ENCODE measurements at places on chromosomes 7 and 10. TPM values are rescaled to one million over a fixed set of nuclear protein-coding genes. Genes with fewer than 3 reads are reported as not detected.

Gene HOXA1
- 2.8 TPM for total RNA-seq

DNA sequence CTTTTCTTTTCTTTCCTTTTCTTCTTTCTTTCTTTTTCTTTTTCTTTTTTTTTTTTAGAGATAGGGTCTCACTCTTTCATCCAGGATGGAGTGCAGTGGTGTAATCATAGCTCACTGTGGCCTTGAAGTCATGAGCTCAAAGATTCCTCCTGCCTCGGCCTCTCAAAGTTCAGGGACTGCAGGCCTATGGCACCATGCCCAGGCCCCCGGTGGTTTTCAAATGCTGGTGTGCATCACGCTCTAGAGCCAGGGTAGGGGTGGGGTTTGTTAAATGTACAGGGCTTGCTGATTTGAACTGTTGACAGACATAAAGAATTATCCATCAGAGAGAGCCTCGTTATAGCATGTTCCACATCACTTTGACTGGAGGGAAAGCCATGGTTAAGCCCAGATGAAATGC is 5.8 kb downstream of the MINDY4 start:
- DNase-seq = no peak

DNA sequence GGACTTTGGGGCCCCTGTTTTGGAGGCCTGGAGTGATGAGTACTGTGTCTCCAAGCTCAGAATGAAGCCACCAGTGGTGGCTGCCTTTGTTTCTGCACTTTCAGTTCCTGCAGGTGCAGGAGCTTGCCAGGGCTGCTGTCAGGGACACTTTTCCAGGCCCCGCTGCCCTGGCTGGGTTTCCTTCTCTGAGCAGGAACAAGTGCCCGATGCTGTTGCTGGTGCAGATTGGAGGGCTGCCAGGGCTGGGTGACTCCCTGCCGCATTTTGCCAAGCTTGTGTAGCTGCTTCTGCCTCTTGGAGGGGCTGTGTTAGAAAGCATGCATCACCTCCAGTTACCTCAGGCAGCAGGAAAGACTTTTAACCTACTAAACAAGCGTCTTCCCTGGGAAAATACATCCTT is 211.1 kb downstream of the MGMT start:
- no peak for DNase-seq

DNA sequence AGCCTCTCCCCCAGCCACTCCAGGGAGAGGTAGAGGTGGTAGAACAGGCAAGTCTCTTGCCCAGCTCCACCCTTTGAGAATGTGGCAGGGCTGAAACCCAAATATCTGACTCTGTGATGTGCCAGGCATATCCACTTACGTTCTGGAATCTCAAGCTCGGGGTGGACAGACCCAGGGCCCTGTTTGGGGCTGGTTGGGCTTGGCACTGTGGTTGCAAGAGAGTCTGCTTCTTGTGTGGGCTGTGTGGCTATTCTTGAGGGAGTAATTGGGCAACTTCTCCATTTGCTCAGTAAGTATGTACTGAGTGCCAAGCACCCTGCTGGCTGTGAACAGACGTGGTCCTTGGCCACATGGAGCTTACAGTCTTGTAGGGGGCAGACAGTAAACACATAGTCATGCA is 4.7 kb downstream of the UBTD1 start:
- no peak for DNase-seq

- DNase-seq = no peak
Measured at GRCh38 chr10:20956843-20957242, 59.7 kb upstream of the NEBL start.

Gene SEM1
- 41.9 TPM for total RNA-seq

Gene ERCC6
- total RNA-seq = 7.3 TPM

DNA sequence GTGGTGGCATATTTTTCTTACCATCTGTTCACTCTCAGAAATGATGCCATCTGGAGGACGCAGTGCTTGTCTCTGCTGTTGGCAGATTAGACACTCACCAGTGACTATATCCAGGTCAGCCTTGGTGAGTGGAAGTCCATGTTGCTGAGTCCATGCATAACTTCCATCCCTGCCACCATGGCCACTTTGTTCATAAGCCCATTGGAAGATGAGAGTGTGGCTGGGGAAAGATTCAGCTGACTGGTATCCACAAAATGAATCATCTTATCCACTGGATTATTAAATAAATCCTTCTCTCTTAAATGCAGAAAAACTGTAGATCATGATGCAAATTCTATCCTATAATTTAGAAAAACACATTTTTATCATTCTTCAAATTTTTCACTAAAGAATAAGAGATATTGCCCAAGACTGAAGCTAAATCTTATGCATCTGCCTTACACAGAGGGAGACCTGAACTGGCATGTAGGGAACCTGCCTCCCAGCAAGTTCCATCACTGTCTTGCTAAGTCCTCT is 726.9 kb downstream of the TNS3 start:
- no peak for DNase-seq

GRCh38 chr7:117251687-117252086 is 71.2 kb downstream of the WNT2 start:
- DNase-seq = peak; percentile 25

- no peak for DNase-seq
Measured at GRCh38 chr7:151376218-151376902, 33.5 kb downstream of the WDR86 start.

DNA sequence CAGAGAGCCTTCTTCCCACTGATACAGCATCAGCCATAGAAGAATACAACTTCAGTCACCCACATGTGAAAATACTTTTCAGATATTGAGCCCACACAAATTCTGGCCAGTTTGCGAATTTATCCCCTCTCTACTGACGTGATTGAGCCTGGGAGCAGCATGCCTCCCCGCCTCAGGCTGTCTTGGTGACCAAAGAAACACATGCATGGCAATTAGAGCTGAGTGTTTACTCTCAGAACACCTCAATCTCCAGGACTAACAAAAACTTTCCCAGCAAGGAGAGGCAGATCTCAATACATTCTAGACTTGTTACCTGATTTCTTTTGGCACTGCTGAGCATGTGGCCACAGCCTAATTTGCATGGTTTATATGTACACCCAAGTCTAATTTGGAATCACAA is 122.5 kb downstream of the TMEM26 start:
- no peak for DNase-seq

Gene CDC123
- total RNA-seq = 89.2 TPM

DNA sequence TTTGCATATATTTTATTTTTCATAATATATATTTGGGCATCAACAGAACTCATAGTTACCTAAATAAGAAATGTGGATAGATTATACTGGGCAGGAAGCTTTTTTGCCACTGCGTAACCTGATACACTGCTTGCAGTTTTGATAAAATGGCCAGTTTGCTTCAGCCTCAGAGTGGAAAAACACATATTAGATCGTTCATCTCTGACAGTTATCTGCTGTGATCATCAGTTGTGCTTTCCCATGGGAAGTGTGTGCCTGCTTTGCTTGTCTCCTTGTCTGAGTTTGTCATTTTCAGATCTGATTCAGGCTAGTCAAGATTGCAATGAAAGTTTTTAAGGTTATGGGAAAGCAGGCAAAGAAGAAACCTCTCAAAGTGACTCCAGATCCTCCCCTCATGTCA is 54.0 kb downstream of the ADAM12 start:
- no peak for DNase-seq

DNA sequence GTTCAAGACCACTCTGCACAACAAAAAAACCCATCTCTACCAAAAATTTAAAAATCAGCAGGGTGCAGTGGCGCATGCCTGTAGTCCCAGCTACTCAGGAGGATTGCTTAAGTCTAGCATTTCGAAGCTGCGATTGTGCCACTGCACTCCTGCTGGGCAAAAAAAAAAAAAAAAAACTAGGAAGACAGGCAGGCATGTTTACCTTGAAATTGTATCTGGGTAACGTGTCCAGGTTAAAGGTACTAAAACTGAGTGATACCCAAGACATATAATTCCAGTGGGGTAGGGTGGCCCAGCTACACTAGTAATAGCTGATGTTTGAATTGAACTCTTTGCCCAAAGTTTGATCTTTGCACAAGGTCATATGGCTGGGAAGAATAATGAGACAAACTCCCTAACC is 16.2 kb downstream of the GHITM start:
- DNase-seq = no peak

Gene GARIN1A
- total RNA-seq = 0.17 TPM

DNA sequence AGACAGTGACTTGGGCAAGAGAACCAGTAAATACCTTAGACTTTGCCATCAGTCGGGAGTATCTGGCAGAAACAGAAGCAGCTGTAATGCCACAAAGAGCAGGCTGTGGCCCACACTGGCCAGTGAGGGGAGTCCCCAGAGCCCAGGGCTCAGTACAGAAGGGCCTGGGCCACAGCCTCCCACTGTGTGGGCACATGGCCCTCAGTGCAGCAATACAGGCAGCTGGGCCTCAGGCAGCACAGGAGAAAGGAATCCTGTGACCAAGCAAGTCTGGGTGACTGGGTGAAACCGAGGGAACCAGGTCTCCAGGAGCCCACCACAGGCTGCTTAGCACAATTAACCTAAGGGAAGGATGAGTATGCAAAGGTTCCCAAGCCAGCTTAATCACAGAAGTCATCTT is 14.0 kb downstream of the WDR91 start:
- no peak for DNase-seq

Gene BTBD16
- 2.0 TPM for total RNA-seq

DNA sequence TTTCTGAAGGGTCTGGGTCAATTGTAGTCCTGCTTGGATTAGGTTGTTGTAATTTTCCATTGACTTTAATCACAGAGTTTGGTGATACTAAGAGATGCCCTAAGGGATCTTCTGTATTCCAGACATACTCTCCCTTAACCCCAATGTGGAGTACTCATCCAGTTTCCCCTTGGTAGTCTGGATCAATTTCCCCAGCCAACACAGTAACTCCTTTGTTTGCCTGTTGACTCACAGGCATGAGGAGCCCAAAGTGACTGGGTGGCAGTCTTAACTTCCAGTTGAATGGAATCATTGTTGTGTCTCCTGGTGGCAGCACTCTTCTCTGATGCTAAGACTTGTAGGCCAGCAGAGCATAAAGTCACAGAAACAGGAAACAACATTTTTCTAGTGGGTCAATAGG is 41.5 kb upstream of the PIK3CG start:
- no peak for DNase-seq

Gene UCMA
- total RNA-seq = not detected

DNA sequence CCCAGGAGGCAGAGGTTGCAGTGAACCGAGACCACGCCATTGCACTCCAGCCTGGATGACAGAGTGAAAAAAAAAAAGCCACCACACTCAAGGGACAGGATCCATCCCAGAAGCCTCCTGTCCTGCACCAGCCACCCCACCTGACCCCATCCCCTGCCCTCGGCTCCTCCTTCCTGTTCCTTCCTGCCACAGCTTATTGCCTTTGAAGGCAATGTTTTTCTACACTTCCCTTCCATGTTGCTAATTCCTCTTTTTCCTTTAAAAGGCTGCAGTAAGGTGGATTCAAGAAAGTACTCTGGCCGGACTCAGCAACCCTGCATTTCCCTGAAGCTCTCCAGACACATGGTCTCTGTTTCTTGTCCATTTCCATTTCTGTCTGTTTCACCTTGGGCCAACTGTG is 80.9 kb downstream of the FAM171A1 start:
- no peak for DNase-seq

Gene GPR146
- total RNA-seq = 0.21 TPM

DNA sequence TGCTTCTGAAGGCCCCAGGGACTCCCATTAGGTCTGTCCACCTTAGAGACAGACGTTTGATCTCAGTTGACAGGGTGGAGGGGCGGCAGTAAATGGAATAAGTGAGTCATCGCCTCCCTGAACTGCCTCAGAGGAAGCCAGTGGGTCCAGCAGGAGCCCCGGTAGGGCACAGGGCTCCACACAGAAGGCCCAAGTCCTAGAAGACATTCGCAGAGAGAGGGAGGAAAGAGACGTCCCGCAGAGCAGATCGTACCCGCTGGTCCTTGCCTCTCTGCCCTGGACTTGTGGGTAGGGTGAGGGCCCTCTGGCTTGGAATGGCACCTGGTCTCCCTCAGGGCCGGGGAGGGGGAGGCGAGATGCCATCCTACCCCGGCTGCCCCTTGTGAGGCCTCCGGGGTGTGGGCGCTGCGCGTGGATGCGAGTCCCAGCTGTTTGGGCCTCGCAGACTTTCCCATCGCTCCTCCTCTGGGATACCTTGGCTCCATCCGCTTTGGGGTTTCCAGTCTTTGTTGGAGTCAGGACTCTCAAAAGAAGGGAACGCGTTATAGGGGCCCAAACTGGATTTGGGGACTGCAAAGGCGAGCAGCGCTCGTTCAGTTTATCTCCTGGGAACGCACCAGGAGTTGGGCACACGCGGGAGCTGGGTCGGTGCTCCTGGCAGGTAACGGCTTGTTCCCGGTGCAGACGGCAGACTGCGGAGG is 5.1 kb downstream of the TLX1 start:
- no peak for DNase-seq

Gene NKX1-2
- total RNA-seq = not detected

DNA sequence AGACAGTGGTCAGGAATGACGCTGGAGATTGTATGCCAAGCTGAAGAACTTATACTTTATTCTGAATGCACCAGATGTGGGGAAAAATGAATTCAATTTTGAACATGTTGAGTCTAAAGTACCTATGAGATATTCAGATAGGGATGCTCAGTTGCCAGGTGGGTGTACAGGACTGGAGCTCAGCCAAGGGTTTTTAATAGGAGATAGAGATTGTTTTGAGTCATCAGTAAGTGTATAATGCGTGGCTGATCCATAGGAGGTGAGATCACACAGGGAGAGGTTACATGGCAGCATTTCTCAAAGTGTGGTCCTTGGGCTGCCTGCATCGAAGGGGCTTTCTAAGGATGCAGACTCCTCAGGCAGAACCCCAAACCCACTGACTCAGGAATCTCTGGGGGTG is 6.8 kb upstream of the HIPK2 start:
- DNase-seq = no peak

DNA sequence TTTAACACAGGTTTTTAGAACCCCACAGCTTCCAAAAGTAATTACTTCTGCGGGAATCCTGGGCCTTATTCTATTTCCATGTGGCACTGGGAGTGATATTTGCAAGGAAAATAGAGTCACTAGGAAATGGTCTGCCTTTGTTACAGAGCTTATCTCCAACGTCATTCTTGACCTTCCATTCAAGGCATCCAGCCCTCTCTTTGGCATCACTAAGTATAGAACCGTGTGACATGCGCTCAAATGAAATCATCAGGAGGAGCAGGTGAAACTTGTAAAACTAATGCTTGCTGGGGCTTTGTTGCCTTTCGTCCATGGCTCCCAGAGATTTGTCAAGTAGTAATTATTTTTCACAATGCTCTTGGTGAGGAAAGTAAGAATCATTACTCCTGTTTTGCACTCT is 73.4 kb downstream of the PAPSS2 start:
- no peak for DNase-seq

GRCh38 chr7:148815612-148816011 is 68.5 kb downstream of the EZH2 start:
- DNase-seq = no peak

Gene AQP1
- 1.6 TPM for total RNA-seq

GRCh38 chr7:21568762-21569161 is 25.9 kb downstream of the DNAH11 start:
- no peak for DNase-seq

DNA sequence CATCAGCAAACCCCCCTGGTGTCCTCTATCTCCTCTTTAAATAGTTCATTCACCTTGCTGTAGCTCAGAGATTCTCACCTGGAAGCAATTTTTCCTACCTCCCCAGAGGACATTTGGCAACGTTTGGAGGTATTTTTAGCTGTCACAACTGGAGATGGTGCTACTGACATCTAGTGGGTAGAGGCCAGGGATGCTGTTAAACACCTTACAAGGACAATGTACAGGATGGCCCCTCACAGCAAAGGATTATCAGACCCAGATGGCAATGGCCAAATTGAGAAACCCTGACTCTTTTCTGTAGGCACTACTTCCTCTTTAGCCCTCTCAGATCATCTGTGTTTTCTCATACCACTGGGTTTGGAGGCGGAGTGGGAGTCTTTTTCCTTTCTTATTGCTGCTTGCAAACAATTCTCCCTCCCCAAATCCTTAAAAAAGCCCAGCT is 13.2 kb upstream of the TRA2A start:
- DNase-seq = no peak
